ENCODE measurements at places on chromosomes 16 and 17.
A peak's percentile ranks its signal among the peaks of the same experiment; 100 is the strongest.

GRCh38 chr17:42362245-42362961, 25.8 kb downstream of the STAT3 start:
- peak; percentile 45 for DNase-seq

DNA sequence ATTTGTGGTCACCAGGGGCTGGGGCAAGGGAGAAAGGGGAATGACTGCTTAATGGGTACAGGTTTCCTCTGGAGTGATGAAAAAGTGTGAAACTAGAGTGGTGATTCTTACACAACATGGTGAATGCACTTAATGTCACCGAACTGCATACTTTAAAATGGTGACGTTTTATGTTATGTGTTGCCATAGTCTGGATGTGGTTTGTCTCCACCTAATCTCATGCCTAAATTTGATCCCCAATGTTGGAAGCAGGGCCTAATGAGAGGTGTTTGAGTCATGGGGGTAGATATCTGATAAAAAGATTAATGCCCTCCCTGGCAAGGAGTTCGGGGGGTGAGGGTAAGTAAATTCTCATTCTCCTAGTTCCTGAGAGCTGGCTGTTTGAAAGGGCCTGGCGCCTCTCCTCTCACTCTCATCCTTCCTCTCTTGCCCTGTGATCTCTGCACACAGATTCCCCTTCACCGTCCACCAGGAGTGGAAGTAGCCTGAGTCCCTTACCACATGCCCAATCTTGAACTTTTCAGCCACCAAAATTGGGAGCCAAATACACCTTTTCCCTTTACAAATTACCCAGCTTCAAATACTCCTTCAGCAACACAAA, 15.3 kb downstream of the XPO6 start:
- no peak for DNase-seq

- DNase-seq = no peak
Measured at GRCh38 chr16:2470603-2471015, 488 bp upstream of the NTN3 start.

GRCh38 chr17:29571883-29572681, 3.6 kb downstream of the TP53I13 start:
- no peak for DNase-seq

DNA sequence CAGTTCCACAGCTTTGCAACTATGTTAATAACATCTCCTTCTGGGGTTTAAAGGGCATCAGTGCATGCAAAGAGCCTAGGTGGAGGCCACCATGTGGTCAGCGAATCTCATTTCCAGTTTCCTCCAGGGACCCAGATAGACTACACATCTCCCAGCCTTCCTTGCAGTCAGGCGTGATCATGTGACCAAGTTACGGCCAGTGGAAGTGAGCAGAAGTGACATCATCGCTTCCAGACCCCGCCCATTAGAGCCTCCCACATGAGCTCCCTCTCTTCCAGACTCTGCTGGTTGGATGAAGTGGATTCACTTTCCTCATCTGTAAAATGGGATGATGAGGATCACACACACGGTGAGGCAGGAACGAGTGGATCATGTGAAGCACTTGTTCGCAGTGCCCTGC, 27.4 kb upstream of the KDM8 start:
- no peak for DNase-seq

- DNase-seq = no peak
Measured at GRCh38 chr16:67084345-67085028, 25.3 kb upstream of the PHAF1 start.

- DNase-seq = no peak
Measured at GRCh38 chr17:69228576-69228975, at the start of gene ABCA10. Gene ABCA10 (minus strand): TSS chr17:69228824. CDS start chr17:69225358, 3,466 bp downstream.

GRCh38 chr17:31413874-31414549, 22.5 kb downstream of the RAB11FIP4 start:
- no peak for DNase-seq

DNA sequence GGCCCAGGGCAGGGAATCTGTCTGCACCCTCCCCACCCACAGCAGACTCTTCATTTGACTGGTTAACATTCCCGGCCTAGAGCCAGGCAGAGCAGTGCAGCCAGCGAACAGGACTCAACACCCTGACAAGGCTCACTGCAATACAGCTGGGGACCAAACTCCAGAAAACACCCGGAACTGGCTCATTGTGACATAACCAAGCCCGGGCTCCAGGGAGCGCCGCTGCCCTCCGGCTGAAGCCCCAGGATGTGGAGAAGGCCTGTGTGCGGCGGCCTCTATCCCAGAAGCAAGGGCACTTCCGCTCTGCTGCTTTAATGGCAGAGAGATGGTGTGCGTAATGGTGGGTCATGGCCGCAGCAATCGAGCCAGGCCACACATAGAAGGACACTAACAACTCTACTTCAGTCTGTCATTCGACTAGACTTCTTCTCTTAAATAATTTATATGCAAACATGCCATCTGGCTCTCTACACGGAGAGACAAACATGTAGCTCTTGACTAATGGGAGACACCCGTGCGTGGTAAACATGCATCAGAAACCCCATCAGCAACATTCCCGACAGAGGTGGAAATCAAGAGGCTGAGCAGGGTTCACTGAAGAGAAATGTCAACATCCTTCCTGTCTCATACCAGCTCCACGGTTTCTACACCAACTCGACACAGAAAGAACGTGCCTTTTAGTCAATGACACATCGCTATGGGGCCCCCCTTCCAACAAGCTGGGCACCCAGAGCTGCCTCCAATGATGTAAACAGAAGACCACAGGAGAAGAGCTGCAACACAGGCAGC, 18.0 kb downstream of the KLHDC4 start:
- DNase-seq = no peak

DNA sequence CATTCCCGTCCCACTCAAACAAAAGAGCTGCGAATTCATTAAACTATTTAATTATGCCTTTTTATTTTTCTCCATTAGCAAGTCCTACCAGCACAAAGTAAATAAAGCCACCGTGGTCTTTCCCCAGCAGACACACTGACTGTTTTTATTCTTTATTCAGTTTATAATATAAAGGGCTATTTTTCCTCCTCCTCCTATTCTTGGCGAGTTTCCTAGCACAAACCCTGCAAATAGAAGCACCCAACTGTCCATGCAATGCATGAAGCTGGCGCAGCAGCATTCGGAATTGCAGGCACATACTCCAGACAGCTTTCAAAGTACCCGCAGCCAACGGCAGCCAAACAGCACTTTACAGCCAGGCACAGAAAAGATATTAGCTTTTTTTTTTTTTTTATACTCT, 583.4 kb upstream of the PSMD7 start:
- DNase-seq = peak; percentile 40

GRCh38 chr17:41467561-41467960, 375 bp upstream of the KRT32 start:
- no peak for DNase-seq

DNA sequence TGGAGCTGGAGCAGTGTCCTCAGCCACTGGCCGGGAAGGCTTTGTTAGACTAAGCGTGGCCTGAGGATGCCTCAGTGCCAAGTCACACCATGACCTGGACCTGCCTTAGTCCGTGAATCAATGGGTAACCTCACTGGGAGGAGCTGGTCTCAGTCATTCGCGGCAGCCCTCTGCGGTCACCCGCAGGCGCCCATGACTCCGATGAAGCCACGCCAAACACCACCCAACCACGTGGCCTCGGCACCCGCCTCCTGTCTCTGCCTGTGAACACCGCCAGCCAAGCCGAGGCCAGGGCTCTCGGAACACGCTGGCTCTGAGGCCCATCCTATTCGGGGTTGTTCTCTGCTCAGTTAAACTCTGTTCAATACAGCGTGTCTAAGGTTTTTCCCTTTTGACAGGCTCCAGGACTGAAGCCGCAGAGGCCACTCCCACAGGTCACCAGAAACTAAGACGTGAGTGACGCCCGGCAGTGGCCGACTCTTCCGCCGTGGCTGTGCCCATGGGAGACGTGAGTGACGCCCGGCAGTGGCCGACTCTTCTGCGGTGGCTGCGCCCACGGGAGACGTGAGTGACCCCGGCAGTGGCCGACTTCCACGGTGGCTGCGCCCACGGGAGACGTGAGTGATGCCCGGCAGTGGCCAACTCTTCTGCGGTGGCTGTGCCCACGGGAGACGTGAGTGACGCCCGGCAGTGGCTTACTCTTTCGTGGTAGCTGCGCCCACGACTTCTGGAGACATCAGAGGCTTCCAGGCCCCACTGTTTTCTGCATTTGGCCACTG, 16.8 kb upstream of the PABPN1L start:
- DNase-seq = no peak

GRCh38 chr16:72517154-72517553, 345.2 kb upstream of the PMFBP1 start:
- DNase-seq = no peak

- DNase-seq = no peak
Measured at GRCh38 chr17:16040710-16041251, 41.2 kb downstream of the TTC19 start.

GRCh38 chr16:78524066-78524595, 424.7 kb downstream of the WWOX start:
- no peak for DNase-seq
